ENCODE measurements at places on chromosomes 16 and 17.

- no peak for DNase-seq
These were observed 70.3 kb downstream of the CREBBP start for GRCh38 chr16:3810198-3810664.

GRCh38 chr17:72922219-72922618 lies 170.3 kb downstream of the SLC39A11 start:
- no peak for DNase-seq

GRCh38 chr17:18235743-18236256 lies 10.4 kb downstream of the LLGL1 start:
- no peak for DNase-seq

DNA sequence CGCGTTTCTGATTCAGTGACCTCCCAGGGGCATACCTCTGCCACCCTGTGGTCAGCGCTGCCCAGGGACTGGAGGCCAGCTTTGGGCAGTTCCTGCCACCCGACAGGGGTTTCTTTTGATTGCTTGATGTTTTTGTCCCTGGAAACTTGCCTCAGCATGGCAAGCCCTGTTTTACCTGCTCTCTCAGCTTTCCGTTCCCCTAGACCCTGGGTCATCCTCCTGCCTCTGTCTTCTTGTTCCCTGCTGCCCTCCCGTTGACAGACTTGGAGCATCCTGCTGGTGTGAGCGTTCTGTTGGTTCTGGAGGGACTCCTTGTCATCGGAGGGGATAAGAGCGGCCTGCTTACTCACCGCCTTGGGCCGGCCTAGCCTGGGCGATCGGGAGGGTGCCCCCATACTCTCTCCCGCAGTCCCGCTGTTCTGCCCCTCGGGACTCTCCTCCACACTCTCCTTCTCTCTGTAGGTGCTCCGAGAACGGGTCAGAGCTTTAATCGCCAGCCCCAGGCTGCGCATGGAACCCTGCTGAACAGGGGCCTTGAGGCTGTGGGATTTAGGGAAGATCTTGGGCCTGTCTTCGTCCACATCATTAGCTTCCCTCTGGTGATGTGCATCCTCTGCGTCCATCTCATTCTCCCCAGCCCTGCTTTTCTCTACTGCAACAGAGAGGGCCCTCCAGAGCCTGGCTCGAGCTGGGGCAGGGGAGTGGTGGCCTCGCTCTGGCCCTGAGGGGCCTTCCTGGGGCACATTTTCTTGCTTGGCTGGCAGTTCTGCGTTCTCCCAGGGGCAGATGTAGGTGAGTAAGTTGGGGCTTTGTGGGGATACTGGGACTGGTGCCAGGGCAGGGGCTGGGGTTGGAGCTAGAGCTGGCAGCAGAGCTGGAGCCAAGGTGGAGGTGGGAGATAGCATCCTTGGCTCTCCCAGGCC lies 13.7 kb downstream of the GPR179 start:
- no peak for DNase-seq

DNA sequence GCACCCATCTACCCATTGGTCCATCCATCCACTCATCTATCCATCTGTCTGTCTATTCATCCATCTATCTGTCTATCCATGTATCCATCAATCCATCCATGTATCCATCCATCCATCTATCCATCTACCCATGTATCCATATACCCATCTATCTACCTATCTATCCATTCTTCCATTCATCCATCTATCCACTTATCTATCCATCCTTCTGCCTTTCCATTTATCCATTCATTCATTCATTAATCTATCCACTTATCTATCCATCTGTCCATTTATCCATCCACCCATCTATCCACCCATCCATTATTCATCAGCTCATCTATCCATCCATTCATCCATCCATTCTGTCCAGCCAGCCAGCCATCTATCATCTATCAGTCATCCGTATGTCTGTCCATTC lies 21.5 kb downstream of the TRIM25 start:
- DNase-seq: no peak

DNA sequence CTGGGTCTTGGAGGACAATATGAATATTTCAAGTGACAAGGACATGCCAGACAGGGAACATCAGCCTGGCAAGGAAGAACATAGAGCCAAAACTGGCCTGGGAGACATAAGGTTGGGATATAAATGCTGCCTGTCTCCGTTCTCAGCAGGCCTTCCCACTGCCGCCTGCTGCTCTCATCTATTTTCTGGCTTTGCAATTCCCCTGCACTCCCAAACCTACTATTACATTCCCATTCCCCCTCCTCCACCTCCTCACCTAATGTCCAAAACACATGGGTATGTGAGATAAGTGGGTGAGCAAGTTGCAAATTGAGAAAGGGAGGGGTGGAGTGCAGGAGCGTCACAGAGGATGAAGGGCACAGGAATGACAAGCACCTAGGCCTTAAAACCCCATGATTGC lies 244.3 kb upstream of the CDH8 start:
- no peak for DNase-seq

GRCh38 chr17:10999484-10999883 lies 161.6 kb upstream of the PIRT start:
- DNase-seq: no peak

GRCh38 chr16:21973945-21974344 lies 20.8 kb downstream of the UQCRC2 start:
- no peak for DNase-seq

DNA sequence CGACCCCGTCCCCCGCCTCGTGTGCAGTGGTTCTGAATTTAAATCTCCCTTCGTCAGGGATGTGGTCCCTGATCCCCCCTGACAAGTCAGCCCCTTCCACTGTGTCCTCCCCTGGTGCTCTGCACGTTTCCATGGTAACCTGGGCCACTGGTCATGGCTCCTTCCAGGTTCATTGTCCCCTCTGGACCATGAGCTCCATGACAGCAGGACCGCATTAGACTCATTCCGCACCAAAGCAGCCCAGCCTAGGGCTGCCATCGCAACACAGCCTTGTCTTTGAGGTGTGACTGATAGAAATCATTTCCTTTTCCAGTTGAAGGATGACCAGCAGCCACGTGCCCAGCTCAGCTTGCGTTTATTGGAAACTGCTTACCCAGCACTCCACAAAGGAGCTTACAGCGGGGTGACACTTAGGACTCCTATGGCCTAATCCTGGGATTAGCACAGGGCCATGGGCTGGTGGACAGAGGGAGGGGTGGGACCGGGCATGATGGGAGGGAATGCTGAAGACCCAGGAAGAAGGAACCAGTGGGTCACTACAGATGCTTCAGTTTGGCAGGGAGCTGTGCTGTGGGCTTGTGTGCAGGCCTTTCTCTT lies 7.6 kb downstream of the RCVRN start:
- DNase-seq: no peak

DNA sequence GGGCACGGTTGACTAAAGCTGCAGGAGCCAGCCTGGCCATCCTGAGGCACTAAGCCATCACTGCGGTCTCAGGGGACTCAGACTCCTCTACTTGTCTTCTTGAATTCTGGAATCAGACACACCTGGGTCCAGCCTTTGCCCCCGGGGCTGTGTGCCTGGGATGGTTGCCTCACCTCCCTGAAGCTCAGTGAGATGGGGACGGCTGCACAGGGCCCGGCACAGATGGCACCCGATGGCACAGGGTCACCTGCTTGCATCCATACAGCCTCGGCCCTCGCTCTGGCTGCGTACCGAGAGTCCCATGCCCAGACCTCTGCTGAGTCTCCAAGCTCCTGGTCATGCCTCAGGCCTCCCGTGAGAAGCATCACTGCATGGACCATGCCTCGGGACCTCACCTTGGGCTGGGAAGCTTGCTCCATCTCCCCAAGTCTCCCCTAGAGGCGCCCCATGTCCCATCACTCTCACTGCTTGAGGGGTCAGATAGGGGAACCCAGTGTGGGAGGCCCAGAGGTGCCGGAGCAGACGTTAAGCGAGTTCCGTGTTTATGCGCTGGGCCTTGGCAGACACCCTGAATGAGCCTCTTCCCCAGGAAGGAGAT lies 316.3 kb downstream of the SEC14L1 start:
- DNase-seq: no peak

DNA sequence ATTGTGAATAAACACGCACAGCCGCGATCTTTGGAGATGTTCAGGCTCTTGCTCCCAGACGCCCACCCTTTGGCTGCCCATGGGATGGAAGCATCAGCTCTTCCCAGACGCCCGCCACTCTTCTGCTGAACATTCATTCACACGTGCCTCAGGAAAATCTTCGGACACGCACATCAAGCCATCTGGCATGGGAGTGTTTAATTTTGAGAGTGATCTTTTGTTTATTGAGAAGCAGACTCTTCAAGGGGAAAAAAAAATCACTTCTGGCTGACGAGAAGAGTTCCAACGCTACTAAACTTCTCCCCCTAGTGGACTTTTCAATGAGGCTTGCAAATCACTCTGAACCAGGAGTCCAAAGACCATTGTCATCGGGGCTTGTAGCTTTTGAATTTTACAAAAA lies 62.0 kb upstream of the NUDT7 start:
- DNase-seq: no peak

DNA sequence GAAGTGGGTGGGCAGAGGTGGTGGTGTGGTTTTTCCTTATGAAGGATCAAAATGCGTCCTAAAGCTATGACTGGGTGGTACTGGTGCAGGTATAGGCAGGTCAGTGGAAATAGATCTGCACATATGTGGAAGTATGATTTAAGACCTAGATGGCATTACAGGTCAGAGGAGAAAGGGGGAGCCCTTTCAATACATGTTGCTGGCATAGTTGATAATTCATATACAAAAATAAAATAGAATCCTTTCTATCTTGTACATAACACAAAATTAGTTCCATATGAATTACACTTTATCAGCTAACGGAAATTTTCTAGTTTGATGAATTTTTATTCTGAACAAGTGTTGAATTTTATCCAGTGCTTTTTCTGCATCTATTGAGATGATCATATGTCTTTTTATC lies 20.8 kb upstream of the PIK3R5 start:
- no peak for DNase-seq

GRCh38 chr16:23694644-23695373 lies 16.1 kb downstream of the PLK1 start:
- DNase-seq: no peak

DNA sequence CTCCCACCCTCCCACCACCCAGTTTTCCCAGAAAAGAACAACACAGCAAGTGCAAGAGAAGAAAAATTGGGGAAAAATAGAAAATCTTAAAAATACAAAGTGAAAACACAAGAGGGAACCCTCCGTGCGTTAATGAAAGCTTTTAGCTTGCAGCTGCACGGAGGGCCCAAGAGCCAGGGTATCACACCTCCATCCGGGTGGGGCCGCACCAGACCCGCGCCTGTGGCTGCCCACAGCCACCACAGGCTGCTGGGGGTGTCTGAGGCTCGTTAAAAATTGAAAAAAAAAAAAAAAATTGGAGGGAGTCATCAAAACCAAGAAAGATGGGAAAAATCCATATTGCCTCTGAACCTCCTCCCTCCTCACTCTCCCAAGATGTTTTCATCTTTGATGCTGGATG lies 18.6 kb downstream of the ENGASE start:
- DNase-seq: no peak

GRCh38 chr16:61900482-61900881 lies 135.8 kb downstream of the CDH8 start:
- peak; percentile 40 for DNase-seq

GRCh38 chr17:187130-187529 lies 5.7 kb upstream of the DOC2B start:
- DNase-seq: no peak

DNA sequence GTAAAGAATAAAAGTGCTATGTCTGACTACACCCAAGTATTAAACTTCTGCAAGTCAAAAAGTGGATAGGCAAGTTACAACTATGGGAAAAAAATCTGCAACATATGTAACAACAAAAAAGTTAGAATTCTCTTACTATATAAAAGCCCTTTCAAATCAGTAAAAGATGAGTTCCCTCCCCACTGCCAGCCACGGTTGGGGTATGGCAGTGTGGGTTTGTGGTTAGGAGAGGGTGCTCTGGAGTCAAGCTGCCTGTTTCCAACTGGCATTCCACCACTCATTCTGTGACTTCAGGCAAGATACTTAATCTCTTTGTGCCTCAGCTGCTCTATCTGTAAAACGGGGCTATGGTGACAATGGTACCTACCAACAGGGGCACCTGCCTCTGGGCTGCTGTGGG lies 26.6 kb upstream of the MFSD6L start:
- DNase-seq: no peak

GRCh38 chr16:79158337-79158736 lies 442.2 kb downstream of the MAF start:
- no peak for DNase-seq

DNA sequence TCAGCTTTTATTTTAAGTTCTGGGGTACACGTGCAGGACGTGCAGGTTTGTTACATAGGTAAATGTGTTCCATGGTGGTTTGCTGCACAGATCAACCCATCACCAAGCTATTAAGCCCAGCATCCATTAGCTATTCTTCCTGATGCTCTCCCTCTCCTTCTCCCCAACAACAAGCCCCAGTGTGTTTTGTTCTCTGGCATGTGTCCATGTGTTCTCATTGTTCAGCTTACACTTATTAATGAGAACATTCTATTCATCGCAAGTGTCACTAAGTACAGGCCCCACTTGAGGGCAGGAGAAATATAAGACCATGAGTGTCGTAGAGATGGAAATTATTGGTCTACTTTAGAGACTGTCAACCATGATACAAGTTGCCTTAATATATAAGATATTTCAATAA lies 615.1 kb downstream of the CDH8 start:
- DNase-seq: no peak

DNA sequence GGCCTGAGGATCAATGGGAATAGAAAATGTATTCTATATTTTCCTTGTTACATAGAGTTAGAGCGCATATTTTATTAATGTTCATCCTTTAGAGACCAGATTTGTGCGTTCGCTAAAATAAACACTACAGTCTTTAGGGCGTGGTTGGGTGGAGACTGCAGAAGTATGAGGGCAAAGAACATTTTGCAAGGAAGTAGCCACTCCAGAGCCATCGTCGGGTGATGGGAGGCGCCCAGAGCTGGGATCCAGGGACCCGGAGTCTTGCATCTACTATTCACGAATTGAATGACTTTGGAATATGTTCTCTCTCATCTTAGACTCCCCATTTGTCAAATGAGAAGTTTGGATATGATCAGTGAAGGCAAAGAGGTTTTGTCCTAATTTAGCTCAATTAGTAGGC lies 154.2 kb upstream of the IRX6 start:
- DNase-seq: no peak

DNA sequence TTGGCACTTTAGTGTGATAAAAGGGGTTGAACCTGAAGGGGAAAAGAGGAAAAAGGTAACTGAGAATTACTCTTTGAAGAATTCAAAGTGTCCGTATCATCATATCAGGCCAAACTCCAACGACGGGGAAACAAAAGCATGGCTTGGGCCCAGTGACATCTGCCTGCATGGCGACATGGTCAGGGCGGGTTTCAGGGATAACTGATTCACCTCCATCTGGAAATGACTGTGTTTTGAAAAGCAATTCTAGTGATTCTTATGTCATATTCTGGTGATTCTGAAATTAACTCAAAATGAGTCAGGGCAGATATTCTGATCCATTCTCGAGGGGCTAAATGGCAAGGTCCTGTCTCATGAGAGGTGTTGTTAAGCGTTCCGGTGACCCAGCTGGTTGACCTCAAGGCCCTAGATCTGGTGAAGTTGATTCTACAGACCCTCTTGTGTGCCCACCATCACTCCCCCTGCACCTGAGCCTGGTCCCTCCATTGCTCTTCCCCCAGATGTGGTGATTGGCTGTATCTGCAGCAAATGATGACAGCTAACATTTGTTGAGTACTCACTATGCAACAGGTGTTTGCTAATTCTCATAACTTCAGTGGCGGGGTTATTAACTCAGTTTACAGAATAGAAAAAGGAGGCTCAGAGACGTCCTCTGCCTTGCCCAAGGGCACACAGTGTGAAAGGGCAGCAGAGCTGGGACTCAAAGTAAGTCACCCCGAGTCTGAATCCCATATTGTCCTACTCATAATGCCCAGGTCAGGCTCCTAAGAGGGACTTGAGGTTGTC lies 251.8 kb downstream of the MAF start:
- no peak for DNase-seq

- peak; percentile 9 for DNase-seq
These were observed 658 bp downstream of the SYNRG start for GRCh38 chr17:37608351-37609169.

- no peak for DNase-seq
These were observed 3.2 kb downstream of the CDR2L start for GRCh38 chr17:74990581-74991105.

All from fibroblast of skin of left quadriceps (primary cell).